ENCODE measurements at places on chromosomes 6 and 20.
A peak's percentile ranks its signal among the peaks of the same experiment; 100 is the strongest.

DNA sequence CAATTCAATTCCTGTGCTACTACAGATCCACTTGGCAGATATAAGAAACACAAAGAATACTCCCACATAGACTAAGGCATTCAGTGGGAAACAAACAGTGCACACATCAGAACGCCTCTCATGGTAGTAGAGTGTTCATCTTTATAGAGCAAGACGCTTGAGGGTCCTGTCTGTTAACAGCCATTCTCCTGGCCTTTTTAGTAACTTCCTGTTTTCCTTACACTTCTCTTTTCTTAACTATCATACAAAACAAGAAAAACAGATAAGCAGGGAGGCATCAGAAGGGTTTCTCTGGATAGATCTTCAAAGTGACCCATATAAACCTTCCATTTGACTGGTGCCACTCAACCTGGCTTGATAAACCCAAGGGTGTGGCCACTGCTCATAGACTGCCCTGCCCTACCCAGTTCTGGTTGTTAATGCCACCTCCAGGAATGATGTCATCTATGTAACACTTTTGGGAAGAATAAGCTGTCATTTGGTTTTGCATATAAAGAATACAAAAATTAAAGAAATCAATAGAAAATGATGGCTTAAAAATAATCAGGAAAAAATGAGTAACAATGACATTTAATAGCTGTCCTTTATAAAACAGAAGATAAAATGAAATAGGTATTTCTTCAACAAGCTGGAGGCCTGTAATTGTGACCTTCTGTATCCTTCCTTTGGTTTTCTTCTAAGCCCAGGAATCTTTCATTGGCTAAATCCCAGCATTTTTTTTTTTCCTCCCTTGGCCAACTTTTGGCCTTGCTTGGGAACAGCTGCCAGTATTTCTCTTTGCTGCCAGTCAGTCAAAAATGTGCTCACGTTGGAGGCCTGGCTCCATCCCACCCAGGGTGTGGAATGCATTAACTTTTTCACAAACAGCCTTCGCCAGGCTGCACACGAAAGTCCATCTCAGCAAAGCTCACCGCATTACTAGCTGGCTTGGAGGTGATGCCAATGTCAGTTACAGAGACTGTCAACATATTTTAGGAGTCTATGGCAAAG is 103.5 kb downstream of the GJA10 start:
- DNase-seq = no peak

GRCh38 chr6:33405386-33405940 is 5.4 kb upstream of the PHF1 start:
- DNase-seq = no peak

- DNase-seq = no peak
Observed at GRCh38 chr6:113944701-113945100, 26.2 kb downstream of the HDAC2 start.

GRCh38 chr6:5215159-5215558 is 45.6 kb downstream of the LYRM4 start:
- DNase-seq = no peak

DNA sequence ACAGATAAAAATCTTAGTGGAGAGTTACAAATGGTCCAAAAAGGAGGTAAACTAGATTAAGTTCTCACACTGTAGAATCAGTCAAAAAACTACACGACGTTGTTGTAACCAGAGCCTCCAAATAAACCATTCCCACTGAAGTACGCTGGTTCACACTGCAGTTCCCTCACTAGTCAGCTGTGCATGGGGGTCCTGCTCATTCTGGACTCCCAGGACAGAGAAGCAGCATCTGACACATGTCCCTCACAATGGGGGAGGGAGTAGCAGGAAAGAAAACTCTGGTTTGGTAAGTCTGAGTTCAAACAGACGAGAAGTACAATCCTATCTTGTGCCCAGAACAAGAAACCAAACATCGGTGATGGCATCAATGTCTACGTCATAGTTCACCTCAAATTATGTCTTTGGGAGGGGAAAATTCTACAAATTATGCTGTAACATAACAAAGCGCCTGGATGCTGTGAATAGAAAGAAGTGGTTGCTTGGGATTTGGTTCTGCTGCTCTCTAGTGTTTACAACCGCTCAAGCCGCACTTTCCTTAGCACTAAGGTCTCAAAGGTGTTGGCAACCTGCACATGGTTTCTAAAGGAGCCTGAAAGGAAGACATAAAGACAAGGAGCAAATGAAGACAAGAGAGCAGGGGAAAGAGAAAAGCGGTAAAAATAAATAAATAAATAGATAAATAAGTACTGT is 208.0 kb downstream of the GMDS start:
- no peak for DNase-seq

GRCh38 chr6:26234421-26235301 is 130.3 kb upstream of the BTN3A2 start:
- DNase-seq = peak; percentile 80

GRCh38 chr20:47330933-47331708 is 25.4 kb downstream of the ZMYND8 start:
- peak; percentile 87 for DNase-seq

GRCh38 chr6:16947375-16948015 is 154.4 kb upstream of the STMND1 start:
- peak; percentile 58 for DNase-seq

GRCh38 chr20:61584851-61585250 is 332.8 kb downstream of the CDH4 start:
- no peak for DNase-seq

GRCh38 chr6:140566781-140567277 is 1192.4 kb upstream of the CITED2 start:
- no peak for DNase-seq

DNA sequence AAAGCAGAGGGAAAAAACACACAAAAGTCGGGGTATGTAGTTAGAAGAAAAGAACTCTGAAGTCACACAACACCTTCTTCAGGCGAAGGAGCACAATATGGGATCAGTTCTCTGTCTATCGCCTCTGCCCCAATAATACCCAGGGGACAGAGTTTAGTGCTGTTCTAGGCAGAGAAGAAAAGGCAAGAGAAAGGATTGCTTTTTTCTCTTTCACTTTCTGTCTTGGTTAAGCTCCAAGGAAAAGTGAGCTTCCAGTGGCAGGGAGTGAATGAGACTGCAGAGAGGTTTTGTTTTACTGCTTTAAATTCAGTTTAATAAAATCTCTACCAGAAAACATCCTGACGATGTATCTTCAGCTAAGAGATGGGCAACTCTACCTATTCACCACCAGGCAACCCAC is 86.6 kb upstream of the STXBP5 start:
- DNase-seq = no peak

DNA sequence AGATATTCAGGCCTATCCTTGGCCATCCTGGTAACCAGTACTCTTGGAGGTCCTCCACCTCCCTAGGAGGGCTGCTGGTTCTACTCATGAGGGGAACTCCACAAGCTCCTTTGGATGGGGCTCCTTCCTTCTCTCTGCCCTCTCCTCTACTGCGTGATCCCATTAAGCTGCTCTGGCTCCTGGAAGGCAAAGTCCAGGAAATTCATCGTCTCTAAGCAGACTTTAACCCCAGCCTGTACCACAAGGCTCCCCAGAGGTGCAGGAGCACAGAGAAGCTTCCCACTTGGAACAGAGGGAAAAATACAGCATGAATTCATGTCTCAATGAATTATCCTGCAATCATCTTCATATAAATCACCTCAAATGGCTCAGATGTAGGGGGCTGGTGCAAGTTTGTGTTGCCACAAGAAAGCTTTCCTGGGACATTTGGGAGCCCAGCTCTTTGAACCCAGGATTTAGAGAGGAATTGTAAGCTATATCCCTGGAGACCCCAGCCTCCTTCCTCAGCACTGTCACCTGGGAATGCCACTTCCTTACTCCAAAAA is 355.4 kb downstream of the CDC5L start:
- no peak for DNase-seq

DNA sequence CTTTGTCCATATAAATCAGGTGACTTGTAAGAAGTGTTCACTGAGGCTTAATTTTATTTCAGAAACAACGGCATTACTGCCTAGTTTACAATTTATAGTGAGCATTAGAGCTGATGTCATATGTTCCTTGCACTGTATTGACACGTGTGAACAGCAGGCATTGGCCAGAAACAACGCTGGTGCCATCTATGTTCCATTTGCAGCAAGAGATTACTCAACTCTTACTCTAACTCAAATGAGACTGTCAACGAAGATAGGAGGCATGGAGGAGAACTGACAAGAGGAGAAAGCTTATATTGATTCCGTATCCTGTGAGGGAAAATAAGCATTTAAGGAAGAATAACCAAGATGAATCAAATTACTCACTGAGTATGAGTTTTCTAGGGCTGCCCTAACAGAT is 48.4 kb downstream of the MTFR2 start:
- no peak for DNase-seq

DNA sequence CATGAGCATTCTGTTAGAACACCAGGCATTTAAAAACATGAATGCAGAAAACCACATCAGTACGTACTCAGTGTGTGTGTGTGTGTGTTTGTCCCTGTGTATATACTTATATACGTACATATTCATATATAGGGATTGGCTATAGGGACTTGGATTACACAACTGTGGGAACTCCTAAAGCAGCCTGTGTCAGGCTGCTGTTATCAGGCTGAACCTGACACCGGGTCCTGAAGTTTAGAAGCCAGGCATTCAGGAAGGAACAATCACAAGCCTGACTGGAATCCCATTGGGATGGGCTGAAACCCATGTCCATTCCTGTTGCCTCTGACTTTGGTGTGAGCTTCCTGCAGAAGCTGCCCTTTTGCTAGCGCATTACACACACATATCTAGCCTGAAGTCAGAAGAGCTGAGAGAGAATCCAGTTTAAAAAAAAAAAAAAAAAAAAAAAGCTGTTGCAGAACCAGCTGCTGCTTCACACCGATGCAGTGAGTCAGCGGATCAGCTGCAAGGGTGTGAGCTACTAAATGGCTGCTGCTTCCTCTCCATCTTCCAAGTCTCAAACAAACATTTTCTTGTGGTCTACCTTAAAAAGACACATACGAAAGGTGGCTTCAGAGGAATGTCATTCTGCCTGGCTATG is 348.1 kb downstream of the THBS2 start:
- DNase-seq = no peak

GRCh38 chr6:37393381-37393929 is 39.6 kb upstream of the CMTR1 start:
- no peak for DNase-seq

DNA sequence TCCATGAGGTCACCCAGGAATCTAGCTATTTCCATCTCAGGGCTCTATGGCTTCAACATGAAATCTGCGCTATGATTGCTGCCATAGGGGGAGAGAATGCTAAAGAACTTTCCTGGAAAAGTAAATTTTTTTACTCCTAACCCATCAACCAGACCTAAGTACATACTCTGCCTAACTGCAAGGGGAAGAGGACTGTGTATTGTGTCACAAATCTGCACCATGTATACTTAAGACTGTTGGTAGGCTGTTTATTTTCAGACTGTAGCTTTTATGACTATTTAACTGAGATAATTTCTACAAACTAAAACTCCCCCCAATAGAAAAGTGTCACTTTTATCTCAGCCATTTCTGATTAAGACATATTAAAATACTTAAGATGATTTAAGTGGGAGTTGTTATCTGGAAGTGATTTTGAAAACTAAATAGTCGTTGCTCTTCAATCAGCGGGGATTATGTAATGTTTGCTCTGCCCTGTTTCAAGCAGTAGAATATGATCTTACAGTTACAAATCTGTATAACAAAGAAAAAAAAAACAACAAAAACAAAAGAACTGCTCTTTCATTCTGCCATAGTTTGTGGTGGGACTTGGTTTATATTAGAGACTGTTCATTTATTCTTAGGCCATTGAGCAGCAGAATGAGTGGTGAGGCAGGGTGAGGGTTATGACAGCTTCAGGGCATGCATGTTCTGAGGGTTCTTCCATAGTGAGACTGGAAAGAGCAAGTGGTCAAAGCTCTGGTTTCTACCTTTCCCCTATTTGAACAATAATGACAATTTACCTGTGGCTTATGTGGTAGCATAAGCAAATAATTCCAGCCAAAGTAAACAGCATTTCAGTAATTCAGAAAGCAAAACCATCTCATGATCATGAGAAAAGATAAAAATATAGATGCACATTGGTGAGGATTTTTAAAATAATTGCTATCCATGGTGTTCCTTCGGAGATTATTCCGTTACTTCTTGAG is 126.3 kb upstream of the CEP162 start:
- no peak for DNase-seq

DNA sequence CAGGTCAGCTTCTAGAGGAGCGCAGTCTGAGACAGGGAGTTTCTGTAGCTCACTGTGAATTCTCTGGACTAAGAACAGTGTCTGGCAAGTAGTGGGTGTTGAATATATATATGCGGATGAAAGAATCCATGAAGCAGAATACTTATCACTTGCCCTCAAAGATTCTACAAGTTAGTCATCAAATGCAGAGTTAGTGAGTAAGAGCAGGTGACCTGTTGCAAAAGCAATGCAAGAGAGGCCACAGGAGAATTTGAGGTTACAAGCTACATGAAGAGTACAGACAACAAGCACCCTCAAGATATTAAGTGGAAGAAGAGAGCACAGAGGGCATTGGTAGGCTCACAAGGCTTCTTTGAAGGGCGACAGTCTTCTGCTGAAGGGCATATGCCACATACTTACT is 103.4 kb upstream of the BTBD3 start:
- no peak for DNase-seq

DNA sequence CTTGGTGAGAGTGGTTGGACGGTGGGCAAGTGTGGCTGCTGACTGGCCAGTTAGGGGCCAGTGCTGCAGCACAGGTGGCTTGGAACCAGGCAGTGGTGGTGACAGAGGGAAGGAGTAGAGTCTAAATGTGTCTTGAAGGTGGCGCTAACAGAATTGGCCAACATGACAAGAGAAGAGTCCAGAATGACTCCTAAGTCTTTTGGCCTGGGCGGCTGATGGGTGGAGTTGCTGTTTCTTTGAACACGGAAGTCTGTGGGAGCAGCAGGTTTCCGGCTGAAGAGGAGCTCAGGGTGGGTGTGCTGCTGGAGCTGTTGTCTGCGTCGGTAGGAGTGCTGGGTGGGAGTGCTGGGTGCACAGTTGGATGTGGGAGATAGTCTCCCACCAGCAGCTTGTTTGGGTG is 10.1 kb downstream of the LSM14B start:
- no peak for DNase-seq

DNA sequence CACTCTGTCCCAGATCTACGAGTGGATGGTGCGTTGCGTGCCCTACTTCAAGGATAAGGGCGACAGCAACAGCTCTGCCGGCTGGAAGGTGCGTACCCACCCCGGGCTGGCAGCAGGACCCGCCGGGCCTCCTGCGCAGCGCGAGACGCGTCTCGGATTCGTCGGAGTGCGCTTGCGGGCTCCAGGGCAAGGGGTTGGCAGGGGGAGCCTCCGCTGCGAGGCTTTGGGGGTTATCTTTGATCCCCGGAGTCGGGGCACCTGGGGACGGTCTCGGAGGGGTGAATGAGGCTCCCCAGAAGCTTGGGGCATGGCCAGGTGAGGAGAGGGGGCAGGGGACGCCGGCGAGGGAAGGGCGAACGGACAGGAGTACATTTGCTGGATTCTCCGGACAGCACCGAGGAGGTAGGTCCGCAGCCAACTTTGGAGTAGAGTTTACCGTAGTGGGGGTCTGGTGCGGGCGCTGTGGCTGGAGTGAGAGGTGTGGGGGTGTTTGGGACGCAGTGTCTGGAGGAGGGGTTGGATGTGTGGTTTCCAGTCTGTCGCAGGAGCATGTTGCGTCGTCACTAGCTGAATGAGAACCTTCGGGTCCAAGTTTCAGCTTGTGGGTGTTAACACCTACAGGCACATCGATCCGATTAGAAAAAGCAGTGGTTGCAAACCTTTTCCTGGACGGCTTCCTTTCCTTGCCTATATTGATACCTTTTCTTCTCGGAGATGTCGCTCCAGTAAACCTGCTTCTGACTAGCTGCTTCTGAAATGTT is 1.2 kb downstream of the FOXO3 start:
- no peak for DNase-seq

- no peak for DNase-seq
Observed at GRCh38 chr6:30591008-30591407, 19.8 kb downstream of the ABCF1 start.

All from A549 (cell line).